ENCODE measurements at places on chromosomes 1 and 21.

DNA sequence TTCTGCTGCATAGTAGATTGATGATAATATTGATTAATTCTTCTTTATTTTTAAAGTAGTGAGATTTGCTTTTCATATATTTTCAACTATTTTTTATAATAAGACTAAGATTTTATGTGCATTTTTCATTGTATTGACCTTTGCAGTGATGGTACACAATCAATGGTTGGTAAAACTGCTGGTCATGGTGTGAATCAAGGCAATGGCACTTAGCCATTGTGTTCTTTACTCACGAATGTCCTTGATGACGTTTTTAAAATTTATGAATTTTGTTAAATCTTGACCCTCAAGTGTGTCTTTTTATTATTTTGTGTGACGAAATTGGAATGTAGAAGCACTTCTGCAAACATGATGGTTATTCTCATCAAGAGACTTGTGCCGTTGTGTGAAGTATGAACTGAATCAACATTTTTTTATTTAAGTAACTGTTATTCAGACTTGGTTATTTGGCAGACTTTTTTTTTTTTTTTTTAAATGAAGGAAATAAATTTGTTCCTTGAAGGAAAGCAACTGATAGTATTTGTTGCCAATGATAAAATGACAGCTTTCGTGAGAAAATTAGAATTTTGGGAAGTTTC lies 22.6 kb downstream of the CDC73 start:
- DNase-seq, result no peak

- DNase-seq, result no peak
These were observed 34.7 kb downstream of the OSBPL9 start for GRCh38 chr1:51651552-51651942.

- no peak for DNase-seq
These were observed 134.4 kb downstream of the GALNT2 start for GRCh38 chr1:230201445-230201844.

DNA sequence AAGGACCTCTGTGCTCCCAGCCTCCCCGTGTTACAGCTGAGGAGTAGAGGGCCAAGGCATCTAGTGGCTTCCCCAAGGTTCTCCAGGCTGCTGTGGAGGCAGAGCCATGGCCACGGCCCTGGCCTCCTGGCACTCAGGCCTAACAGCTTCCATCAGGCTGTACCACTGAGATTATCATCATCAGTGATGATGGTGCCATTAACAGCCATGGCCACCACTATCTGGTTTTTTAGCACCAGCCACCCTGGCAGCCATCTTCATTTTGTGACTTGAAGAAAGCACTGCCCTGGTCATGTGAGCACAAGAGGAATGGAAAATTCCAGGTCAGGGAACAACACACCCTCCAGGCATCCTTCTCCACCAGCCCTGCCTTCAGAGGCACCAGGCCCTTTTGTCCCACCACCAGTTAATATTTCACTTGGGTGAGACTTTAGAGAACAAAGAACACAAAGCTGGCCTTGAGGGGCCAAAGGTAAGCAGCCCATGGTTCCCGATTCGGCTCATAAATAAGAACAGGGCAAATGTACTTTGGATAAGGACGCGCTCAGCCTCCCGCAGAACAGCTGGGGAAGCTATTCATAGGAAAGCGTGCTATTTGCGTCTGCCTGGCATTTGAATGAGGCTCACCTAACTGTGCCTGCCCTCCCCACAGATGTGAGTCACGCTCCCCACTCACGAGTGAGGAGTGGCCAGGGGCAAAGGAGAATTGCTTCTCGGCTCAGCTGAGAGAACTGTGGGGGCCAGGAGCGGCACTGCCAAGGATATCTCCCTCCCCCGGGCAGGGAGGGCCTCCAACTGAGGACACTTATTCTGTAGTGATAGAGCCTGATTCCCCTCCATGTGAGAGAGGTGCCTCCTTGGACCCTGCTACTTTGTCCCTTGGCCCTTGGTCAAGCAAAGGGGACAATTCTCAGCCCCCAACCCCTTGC lies 95.6 kb downstream of the CD58 start:
- peak; percentile 63 for DNase-seq

DNA sequence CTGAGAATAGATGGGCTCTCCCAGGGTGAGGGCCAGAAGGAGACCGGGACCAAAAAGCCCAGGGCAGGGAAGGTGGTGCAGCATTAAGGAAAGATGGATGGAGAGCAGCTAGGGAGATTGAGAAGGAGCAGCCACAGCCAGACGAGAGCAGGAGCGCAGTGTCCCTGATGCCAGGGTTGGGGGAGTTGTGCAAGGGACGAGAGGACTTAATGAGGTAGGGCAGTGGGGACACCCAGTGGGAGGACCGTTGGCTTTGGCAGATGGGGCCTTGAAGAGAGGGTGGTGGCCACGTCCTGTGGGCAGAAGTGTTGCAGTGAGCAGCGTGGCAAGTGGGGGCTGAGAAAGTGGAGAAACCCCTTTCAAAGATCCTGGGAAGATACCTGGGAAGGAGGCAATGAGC lies 38.0 kb upstream of the KDM4A start:
- DNase-seq, result no peak

DNA sequence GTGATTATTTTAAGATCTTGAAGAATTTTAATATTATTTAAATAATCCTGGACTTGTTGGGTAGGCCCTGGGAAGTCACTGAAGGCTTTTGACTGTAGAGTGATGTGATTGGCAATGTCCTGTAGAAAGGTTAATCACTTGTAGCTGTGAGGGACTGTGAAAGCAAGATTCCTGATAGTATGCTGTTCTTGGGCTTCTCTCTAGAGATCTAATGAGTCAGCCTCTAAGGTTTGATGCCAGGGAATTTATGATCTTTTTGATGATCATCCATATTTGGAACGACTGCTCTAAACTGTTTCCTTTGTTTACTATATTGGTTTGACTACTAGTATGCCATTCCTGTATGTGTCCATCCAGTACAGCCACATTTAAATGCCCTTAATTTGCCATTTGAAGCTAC lies 56.5 kb downstream of the CAMSAP2 start:
- DNase-seq, result no peak

DNA sequence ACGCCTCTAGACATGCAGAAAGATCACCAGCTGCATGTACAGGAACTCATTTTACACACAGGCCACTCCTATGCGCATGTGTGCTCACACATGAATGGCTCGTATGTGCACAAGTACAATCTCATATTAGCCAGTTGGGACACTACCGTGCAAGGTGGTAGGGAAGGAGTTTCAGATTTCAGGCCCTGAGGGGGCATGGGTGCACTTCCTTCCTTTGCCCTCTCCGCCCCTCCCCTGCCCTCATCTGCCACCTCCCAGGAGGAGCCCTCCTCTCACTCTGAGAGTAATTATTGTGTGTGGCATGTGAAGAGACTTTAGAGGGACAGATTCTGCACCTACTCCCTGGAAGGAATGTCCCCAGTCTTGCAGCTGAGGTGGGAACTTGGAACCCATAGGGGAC lies 14.8 kb downstream of the EDN2 start:
- DNase-seq, result no peak

DNA sequence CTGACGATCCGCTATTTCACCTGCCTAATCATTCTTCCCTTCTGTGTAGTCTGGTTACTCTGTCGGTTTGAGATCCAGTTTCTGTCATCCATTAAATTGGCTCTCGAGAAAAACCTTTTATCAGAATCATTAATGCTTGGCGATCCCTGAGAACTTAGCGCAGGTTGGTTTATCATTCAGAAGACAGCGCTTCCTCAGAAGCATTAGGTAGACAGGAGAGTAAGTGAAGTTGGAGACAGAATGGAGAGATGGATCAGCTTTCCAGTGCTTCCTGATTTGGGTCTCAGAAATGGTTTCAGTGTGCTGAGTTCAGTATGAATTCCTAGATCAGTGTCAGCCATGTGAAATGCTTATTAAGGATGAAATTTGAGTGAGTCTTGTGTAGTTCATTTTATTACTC lies 1.3 kb downstream of the USP1 start:
- DNase-seq, result no peak

- DNase-seq, result no peak
These were observed 8.3 kb downstream of the TTC4 start for GRCh38 chr1:54723985-54724384.

GRCh38 chr1:101388904-101389546 lies 152.2 kb downstream of the S1PR1 start:
- DNase-seq, result no peak

- no peak for DNase-seq
These were observed 23.8 kb upstream of the SLC22A15 start for GRCh38 chr1:115952547-115952946.

DNA sequence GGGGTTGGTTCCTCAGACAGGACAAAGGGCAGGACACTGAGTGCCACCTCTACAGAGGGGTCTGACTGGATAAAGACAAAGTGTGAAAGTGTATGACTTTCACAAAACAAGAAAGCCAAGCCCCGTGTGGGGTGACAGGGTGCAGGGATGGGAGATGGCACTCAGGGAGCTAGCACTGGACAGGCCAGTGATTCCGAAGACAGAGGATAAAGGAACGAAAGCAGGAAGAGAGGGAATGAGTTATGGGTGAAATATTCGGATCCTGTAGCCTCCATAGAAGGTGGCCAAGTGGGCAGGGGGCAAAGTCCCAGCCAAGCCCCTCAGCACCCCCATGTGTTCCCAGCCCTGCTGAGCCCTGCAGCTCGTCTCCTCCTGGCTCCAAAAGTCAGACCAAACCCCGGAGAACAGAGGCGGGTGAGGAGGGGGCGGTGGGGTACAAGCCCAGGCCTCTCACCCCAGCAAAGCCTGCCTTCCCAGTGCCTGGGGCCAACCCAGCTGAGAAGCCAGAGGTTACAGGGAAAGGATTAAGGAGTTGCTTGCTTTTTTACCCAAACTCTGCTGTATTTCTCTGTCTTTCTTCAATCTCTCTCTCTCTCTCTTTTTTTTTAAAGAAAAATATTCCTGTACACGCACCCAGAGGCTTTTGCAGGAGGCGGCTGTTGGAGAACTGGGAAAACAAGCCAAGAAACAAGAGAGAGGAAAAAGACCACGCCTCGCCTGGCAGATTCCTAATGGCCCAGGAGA lies 14.0 kb upstream of the WASF2 start:
- DNase-seq, result no peak

DNA sequence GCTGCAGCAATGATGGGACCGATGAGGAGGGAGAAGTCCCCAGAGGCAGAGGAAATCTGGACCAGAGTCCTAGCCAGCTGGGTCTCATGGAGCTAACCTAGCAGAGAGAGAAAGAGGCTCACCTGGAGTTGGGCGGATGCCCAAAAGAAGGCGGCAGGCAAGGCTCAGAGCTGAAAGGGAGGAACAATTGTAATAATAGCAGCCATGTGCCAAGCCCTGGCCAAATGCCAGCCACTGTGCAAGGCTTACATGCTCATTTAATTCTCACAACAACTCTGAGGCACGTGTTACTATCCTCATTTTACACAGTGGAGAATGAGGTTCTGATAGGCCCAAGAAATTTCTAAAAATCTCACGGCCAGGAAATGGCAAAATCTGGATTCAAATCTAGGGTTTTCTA lies 50.0 kb upstream of the ZNF648 start:
- DNase-seq, result no peak

- no peak for DNase-seq
These were observed 3.7 kb downstream of the SEC16B start for GRCh38 chr1:177966199-177966598.

GRCh38 chr1:85656256-85656655 lies 52.0 kb downstream of the ZNHIT6 start:
- no peak for DNase-seq

DNA sequence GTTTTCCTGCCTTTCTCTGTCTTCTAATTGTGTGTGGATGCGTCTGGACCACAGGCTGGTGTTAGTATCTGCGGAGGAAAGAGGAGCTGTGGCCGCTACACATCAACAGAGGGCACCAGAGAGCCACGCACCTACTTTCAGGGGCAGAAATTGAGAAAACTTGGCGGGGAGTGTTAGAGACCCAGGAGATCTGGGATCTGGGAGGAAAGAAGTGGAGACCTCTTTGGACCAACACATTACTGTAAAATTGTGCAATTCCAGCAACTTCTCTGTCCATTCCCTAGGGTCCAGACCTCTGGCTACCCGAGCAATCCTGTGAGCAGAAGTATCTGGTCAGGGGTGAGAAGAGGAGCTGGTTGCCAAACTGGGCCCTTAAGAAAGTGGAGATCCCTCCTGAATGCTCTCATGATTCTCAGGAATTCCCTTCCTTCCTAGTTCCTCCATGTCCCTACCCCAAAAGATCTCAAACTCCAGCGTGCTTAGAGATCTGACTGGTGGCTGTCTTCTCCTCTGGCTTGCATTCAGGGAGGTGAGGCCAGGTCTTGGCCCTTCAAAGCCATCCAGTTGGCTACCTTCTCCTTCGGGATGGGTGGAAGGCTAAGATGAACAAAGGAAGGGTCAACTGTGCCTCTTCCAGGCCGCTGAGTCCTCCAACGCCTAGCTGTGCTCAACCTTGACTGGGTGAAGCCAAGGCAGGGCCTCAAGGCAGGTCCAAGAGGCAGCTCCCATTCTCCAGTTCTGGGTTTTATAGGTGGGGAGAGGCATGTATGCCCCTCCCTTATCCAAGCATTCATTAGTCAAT lies 1.2 kb upstream of the KIRREL1 start:
- DNase-seq, result no peak

GRCh38 chr1:44855742-44856141 lies 12.7 kb upstream of the PTCH2 start:
- no peak for DNase-seq

DNA sequence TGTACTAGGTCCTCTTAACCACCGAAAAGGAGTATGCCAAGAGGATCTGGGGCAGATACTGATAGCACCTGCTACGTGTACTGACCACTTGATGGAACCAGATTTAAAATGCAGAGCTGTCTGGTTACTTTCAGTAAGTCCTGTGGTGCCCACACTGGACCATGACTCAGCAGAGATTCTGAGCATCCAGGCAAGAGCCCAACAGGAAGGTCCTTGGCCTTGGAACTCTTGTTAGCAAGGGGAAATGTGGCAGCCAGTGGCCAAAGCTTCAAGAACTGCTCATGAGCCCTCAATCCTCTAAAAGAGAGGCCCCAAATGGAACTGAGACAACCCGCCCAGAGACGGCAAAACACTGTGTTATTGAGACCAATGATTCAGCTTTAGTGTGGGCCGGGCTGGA lies 4.2 kb upstream of the GJB5 start:
- DNase-seq, result no peak

- DNase-seq, result no peak
These were observed 1162.5 kb upstream of the PRMT6 start for GRCh38 chr1:105894006-105894405.

DNA sequence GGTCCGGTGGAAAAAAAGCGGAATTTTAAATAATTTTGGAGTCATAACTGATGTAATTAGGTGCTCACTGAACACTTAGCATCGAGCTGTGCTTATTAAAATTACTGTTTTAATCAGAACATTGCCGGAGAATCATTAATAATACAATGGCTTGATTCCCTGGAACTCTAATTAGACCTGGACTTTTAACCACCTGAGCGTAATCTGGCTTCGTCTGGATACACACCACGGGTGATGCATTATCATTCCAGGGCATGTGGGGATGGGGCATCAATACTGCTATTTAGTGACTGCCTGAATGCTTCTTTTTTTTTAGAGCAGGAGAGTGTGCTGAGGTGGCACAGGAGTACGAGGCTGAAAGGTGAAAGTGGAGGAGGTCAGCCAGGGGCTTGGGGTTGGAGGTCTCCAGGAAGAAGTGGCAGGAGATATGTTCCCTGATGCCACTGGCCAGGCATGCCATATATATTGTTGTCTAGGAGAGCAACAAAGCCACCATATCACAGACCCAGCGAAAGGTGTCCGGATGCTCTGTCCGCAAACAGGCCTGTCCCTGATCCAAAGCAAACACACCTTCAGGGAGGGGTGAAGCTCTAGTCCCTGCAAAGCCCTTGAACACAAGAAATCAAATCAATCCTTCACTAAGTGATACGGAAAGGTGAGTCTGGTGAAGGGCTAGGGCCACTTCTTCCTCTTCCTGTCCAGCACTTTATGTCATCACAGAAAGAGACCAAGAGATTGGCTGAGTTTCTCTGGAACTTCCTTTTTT lies 125.2 kb downstream of the PLXNA2 start:
- no peak for DNase-seq

- no peak for DNase-seq
These were observed 10.1 kb downstream of the ATG4C start for GRCh38 chr1:62794053-62794452.

All from renal cortex interstitium (tissue), 15 donors.